ENCODE measurements at places on chromosomes 7 and 10. TPM values are rescaled to one million over a fixed set of nuclear protein-coding genes. Genes with fewer than 3 reads are reported as not detected.

Gene SPDYE8
- polyA plus RNA-seq = 0.87 TPM

Gene GJD4
- polyA plus RNA-seq = not detected

Gene ZMIZ2
- 54.2 TPM for polyA plus RNA-seq

Gene RAMP3
- polyA plus RNA-seq = 18.4 TPM

Gene CALY
- polyA plus RNA-seq = 0.31 TPM

Gene ADGRA1
- 0.08 TPM for polyA plus RNA-seq

Gene HABP2
- polyA plus RNA-seq = 0.49 TPM

Gene SPDYE6
- 2.3 TPM for polyA plus RNA-seq

Gene PLOD3
- 55.9 TPM for polyA plus RNA-seq

Gene LIPK
- polyA plus RNA-seq = not detected

Gene FXYD4
- polyA plus RNA-seq = not detected

GRCh38 chr7:23214938-23215337, 31.6 kb upstream of the GPNMB start:
- DNase-seq = no peak

- no peak for DNase-seq
Observed at GRCh38 chr10:117454502-117454901, 79.3 kb upstream of the PDZD8 start.

- DNase-seq = no peak
Observed at GRCh38 chr7:294440-295154, 4.6 kb downstream of the FOXL3 start.

DNA sequence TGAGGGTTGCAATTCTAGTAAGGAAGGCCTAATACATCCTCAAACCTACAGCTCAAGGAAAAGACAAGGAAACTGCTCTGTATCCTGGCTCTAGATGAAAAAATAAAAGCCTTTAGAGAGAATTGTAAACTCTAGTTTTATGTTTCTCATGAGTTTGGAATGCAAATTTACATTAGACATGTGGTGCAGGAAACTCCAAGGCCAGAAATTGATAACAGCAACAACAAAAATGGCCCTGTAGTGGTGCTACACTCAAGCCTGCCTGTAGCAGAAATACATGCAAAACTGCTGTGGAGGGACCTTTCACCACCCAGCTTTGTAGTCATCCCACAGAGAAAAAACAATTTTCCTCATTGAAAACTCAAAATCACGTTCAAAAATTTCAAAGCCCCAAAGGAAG, 546.7 kb upstream of the LRRN3 start:
- DNase-seq = no peak

DNA sequence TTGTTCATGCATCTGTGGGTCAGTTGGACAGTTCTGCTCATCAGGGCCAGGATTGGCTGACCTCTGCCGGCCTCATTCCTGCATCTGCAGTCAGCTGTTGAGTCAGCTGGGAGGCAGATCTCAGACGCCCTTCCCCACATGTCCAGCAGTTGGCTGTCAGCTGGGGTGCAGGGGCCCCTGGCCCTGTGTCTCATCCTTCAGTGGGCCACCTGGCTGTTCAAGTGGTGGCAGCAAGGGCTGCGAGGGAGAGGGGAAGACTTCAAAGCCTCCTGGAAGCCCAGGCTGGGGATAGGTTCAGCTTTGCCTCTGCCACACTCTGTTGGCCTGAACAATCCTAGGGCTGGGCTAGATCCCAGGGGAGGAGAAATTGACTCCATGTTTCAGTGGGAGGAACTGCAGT, 33.2 kb downstream of the TACR2 start:
- DNase-seq = no peak

DNA sequence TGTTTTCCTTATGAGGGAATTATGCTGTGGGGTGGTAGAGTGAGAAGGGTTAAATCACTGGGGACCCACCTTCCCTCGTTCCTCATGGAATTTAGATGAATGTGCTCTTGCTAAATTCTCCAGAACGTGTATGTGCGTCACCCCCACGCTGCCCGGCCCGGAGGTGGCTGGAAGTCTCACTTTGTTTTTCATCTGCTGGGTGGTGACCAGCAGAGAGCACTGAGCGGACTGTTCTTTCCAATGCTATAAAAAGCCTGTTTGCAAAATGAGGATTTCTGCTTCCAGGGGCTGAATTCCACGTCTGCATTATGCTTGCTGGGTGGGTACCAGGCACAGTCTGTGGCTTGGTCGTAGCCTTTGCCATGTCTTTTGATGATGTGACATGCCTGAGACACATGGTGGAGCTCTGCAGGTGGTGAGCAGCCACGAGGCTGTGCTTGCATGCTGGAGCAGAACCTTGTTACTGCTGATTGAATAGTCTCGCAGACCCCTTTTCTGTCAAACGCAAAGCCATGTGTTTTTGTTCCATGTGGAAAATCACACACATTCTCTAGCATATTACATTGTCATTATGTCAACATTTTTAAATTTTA, 31.9 kb upstream of the INSYN2A start:
- no peak for DNase-seq

- DNase-seq = no peak
Observed at GRCh38 chr10:78467496-78468106, 433.9 kb downstream of the RPS24 start.

DNA sequence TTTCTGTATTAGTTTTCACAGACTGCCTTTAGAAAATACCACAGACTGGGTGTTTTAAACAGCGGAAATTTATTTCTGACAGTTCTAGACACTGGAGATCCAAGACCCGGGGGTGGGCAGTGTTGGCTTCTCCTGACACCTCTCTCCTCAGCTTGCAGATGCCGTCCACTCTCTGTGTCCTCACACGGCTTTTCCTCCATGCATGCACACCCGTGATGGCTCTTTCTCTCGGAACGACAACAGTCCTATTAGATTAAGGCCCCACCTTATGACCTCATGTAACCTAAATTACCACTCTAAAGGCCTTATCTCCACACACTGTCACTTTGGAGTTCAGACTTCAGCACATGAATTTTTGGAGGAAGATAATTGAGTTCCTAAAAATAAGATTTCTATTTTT, 142.9 kb upstream of the VWC2 start:
- no peak for DNase-seq

DNA sequence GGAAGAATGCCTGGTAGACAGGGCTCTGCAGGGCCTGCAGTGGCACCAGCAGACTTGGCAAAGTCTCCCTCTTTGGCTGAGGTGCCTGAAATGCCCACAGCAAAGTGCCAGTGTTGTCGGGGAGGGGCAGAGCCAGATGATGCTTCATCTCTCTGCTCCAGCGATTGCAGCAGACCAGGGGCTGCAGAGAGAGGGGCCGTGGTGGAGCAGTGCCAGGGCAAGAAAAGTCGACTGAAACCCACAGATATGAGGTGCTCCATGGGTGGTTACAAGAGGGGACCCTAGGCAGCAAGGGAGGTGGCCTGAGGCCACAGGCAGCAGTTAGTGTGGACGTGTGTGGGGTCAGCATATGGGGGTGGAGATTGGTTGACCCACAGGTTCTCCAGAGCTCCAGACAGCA, 123.5 kb upstream of the SHH start:
- no peak for DNase-seq

DNA sequence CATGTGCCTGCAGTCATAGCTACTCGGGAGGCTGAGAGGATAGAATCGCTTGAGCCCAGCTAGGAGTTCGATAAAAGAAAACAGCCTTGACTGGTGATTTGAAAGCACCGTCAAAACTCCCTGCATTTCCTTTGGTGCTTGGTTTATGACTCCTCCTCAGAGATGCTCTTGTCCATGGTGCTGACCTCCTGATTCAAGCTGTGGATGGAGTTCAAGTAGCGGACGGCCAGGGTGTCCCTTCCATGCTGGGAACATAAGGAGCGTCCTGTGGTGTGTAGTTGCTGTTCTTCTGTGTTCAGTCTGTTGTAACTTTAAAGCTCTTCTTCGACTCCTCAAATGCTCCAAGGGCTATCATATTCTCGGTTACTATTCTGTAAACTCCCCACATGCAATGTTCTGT, 382.5 kb upstream of the KIAA1217 start:
- DNase-seq = peak; percentile 21

GRCh38 chr7:124689523-124689922, 76.1 kb downstream of the GPR37 start:
- DNase-seq = no peak

- no peak for DNase-seq
Observed at GRCh38 chr7:47605816-47606575, 24.1 kb upstream of the TNS3 start.

DNA sequence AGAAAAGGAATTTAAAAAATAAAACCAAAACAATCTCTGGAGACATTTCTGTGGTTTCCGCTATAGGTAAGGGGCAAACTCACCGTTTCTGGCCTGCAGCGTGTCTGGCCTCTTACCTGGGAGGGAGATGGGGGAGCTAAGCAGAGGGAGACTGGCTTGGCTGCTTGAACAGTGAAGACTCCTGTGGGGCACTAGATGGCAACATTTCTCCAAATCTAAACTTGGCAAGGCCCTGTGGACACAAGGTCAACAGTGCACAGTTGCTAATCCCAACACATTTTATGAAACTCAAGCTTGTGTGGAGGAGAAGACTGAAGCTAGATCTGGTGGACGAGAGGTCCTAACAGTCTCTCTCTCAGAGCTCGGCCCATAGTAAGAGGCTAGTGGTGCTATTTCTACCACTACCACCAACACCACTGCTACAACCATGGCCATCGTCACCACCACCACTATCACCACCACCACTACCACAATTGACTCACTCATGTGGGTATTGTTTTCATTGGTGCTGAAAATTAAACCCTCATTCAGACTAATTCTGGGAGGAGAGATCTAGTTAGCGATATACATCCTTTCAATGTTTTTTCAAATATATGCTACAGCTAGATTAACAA, 28.4 kb upstream of the CDHR3 start:
- peak; percentile 55 for DNase-seq

DNA sequence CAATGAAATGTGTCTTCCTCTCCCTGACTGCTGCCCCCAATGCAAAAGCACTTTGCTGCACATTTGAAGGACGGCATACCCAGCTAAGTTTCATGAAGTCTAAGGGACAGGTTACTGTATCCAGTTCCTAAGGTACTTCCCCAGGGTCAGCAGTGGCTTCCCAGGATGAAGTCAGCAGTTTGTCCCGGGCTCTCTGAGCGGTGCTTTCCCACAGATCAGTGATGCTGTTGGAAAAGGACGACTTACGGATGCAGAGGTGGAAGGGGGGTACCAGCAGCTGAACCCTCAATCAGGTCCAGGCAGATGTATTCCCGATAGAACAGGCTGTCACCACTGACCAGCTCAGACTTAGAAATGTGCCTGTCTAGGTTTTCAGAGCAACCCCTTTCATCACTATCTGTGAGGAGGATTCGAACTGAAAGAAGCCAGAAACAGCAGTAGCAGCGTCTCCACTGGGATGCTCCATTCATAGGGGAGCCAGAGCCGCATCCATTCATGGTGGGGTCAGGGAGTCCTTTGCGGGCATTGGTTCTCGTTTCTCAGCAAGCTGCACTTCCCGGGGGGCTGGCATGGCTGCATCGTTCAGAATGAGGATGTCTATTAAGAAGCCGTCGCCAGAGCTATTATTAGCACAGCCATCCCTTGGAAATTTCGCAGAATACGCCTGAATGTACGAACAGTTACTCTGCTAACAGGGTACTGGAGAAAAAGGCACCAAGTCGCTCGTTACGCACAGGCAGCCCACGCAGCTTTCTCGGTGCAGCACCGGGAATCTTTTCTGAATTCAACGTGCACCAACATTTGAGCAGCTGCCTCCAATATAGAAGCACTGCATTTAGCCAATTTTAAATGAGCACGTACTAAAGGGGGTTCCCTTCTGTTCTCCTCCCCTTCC, 303.7 kb downstream of the PRPF18 start:
- peak; percentile 41 for DNase-seq

DNA sequence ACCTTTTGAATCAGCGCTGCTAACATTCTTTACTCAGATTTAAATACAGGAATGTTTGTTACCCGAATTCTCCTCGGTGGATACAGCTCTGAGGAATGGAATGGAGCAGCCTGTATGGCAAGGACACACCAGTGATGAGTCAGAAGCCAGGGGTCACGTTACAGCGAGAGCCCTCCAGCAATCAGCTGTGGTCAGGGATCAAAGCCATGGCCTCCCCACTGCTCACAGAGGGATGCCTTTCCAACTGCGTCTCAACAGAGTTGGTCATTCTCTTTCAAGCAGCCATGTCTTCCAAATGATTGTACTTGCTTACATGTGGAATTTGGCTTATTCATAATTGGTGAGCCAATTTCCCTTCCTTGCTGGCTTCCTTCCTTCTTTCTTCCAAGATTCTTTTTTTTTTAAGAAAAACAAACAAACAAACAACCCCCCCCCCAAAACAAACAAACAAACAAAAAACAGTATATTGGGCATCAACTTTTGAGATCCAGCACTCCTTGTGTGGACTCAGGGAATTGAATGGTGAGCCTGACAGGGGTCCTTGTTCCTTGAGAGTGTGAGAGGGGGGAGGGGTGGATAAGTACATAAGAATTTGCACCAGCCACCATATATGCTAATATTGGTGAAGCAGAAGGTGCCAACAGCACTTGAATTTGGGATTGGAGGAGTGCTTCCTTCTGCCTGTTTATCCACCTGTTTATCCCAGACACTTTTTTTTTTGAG, 100.2 kb downstream of the ATXN7L1 start:
- DNase-seq = no peak

GRCh38 chr7:40425696-40426095, 290.9 kb downstream of the SUGCT start:
- DNase-seq = no peak

DNA sequence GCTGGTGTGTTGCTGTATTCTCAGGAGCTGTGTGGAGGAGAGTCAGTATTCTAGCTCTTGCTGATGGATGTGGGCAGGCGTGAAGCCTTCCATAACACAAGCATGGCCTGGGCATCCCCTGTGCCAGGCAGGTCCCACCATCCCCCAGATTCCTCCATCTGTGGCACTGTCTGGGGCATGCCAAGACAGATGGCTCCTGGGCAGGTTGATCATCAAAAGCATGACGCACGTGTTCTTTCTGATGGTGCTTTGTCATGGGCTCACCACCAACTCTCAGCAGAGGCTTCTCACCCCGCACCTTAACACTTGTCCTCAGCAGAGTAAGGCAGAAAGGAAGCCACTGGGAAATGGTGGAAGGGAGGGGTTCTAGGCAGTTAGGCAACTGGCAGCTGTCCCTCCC, 364.3 kb downstream of the PLXNA4 start:
- DNase-seq = no peak

DNA sequence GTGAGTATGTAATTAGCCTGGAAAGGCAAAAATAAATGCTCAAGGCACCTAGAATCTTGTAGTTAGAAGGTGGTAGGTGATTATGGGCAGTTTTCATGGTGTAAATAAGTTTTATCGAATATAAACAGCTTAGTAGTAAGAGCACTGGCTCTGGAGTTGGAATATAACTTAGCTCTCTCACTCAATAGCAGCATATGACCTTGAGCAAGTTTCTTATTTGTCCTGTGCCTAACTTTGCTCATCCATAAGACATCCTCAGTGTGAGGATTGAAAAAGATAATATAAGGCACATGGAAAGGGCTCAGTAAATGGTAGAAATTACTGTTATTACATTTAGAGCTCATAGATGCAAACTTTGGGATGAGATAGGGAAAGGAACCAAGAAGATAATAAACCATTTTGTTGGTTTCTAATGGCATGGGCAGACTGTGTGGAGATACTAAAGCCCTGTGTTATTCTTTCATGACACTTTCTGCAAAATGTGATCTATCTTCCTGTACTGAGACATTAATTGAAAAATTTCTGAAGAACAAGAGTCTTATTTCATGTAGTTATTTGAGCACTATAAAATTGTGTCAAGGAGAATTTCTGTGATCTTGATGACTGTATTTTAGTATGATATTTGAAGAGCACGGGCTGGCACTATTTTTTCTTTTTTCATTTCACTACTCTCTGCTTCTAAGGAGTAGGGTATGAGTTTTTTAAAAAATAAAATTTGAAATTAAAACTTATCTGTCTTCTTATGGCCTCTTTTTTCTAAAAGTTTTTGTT, 3.1 kb downstream of the SLK start:
- DNase-seq = no peak

GRCh38 chr10:29723726-29724125, 89.0 kb upstream of the SVIL start:
- DNase-seq = no peak

- no peak for DNase-seq
Observed at GRCh38 chr10:73655990-73656298, at the start of gene SYNPO2L. SYNPO2L (minus strand) TSS chr10:73656029; CDS start chr10:73655922, 107 bp downstream.

All from right lung (tissue), 10 donors.